Stimulated activated naive B cell treated with anti-CD40 and anti-IgM and Interleukin-4, amounts not matched to agents 10 μg/mL and 1 μg/mL and 100 μg/mL, for 72 hours (primary cell): ENCODE measurements at places on chromosomes 2 and 18.
A peak's percentile ranks its signal among the peaks of the same experiment; 100 is the strongest.

DNA sequence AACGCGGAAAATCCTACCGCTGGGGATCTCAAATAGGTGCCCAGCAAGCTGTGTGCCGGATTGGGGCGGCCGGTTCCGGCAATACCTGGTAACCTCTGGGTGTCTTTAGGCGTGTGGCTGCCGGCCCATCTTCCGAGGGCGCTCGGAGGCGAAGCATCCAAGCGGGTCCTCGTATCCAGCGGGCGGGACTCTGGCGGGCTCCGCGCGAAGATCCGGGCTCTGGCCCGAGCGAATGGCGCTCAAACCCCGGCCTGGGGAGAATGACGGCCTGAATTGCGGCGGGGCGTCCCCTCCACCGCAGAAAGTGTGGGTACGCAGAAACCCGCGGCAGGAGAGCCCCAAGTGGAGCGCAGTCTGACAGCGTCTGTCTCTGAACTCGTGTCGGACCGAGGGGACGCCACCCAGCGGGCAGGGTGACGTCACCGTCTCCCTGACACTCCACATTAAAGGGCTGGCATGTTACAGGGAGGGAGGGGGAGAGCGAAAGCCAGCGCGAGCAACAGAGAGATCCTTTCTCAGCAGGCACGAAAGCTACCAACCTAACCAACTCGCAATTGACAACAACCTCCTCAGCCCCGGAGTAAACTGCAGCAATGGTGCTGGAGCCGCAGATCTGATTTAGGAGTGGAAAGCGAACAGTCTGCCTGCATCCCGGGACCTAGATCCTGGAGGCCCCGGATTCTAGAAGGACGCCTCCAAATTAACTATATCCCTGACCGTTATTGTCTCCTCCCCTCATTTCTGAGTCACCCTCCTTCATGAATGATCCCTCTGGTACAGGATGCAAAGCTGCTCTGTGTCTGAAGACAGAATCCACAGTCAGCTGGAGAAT is at the start of gene SKOR2:
TSS of gene SKOR2 (minus strand) at position 372 of the 832 bp plus-strand sequence. CDS start 2,477 bp downstream, outside the sequence.
- DNase-seq = no peak

DNA sequence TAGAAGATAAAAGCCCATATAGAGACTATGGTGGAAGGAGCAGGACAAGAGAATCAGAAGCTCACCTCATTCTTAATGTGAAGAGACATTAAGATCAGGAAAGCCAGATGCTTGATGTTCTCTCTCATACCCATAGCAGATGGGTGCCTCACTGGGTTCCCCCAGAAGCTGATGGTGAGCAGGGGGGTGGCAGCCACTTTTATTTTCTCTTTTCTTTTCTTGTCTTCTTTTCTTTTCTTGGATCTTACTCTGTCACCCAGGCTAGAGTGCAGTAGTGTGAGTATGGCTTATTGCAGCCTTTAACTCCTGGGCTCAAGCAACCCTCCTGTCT is 14.8 kb upstream of the CXCR4 start:
- DNase-seq = no peak

DNA sequence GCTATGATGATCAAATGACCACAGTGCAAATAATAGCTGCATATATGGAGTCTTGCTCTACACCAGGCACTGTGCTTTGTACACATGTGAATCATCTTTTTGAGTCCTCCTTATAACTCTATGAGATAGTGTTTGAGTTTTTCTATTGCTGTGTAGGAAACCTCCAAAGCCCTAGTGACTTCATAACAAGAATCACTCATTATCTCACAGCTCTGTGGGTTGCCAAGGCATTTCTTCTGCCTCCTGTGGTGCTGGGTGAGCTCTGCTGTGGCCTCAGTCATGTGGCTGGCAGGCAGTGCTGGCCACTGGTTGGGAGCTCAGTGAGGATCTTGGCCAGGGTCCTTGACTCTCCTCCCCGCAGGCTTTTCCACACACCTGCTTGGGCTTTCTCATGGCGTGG is 153.4 kb downstream of the CAPN13 start:
- DNase-seq = no peak

DNA sequence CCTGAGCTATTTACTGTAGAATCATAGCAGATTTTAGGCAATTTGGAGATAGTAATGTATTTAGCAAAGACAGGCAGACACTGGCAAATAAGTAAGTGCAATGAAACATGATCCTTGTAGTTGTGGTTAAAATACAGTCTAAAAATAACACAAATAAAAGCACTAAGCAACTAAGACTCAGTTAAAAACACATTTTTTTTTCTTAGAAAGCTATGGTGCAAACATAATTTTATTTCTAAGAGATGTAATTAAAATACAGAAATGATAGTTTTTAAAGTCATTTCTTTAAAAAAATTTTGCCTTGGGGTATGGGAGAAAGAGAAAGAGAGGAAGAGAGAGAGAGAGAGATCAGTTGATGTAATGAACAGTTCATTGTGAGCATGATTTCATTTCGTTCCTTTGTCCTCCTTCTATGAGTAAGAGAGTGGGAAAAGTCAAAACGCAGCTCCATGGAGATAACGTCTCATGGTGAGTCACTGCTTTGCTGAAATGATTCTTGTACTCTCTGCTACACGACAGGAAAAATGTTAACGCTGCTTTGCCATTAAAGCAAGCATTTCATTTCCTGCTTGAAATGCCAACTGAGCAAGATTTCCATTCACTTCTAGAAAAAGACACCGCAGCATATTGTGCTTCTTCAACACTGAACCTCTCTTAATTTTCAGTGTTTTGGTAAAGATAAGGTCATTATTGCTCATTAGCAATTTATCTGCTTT is 61.3 kb upstream of the PGAP1 start:
- peak; percentile 38 for DNase-seq

- peak; percentile 13 for DNase-seq
These were observed 53.3 kb downstream of the ZNF236 start for GRCh38 chr18:76875390-76876325.

DNA sequence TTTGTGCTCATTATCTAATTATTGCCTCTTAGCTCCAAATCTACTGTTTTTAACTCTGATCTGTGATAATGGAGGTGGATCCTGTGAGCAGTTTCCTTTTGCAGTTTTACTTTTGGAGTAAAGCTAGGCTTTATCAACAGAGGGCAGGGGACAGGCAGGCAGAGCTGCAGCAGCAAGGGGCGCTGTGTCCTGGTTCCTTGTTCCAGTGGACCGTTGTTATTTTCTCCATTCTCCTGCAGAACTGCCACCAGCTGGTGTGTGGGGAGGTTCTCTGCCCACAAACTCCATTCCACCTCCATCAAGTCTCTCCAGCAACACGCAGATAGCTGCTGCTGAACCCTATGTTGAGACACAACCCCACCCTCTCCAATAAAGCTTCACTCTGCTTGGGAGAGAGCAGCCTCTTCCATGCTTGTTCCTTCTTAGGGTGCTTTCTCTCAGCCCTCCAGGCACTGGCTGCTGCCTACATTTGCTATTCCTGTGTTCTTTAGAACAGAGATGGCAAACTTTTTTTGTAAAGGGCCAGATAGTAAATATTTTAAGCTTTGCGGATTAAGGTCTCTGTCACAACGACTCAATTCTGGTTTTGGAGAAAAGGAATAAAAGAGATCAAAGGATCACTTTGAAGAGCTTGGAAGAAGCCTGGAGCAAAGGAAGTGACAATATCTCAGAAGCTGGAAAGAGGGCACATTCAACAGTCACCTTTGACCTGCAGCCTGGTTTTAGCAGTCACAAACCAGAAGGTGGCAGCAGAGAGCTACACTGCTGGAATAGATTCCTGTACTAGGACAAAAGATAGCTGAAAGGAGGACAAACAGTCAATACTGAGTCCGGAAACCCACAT is 208.8 kb downstream of the CCDC178 start:
- DNase-seq = peak; percentile 40

- no peak for DNase-seq
These were observed 64.9 kb upstream of the KLHL29 start for GRCh38 chr2:23320058-23320457.

GRCh38 chr2:100776445-100776844 is 43.5 kb upstream of the NPAS2 start:
- DNase-seq = no peak

- no peak for DNase-seq
These were observed 41.7 kb upstream of the SLC3A1 start for GRCh38 chr2:44233450-44234128.

GRCh38 chr2:216698895-216699294 is 3.5 kb upstream of the IGFBP5 start:
- DNase-seq = no peak

- DNase-seq = no peak
These were observed 49.8 kb downstream of the FBXO15 start for GRCh38 chr18:74097803-74098202.

DNA sequence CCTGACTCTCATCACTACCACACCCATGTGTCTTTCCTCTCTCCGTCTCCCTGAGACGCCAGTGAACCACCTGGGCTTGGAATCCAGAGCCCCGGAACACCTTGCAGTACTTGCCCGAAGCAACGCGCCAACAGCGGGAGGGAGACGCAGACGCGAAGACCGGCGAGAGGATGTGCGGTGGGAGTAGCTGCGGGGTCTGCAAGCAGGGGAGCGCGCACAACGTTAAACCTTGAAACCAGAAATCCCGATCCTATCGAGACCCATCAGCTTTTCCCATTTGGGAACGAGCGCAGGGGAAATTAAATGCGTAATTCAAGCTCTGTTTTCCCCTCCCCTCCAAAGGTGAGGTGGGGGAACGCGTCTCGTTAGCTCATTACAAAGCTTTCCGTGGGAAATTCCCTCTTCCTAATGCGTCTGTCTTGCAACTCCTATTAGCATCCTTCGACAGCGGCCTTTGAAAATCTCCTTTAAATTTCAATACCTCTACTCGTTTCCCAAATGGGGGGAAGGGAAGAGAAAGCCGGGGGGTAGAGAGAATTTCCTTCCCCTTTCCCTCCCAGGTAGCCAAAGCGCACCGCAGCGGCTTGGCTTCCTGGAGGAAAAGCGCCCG is 421 bp upstream of the CNTNAP5 start:
- no peak for DNase-seq

- no peak for DNase-seq
These were observed 69.5 kb downstream of the PTRHD1 start for GRCh38 chr2:24723665-24724064.

DNA sequence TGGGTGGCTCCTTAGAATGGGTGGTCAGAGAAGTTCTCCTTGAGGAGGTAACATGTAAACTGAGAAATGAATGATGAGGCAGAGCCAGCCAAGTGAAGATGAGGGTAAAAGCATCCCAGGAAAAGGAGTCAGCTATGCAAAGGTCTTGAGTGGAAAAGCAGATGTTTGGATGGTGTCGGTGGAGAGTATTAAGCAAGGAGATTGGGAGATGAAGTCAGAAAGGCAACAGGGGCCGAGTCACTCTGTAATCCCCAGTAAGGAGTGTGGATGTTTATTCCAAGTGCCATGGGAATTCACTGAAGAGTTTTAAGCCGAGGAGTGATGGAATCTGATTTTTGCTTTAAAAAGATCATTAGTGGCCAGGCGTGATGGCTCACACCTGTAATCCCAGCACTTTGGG is 3.4 kb upstream of the STAMBP start:
- DNase-seq = no peak

- no peak for DNase-seq
These were observed 129.3 kb downstream of the FAM210A start for GRCh38 chr18:13597068-13597467.
